ENCODE measurements at places on chromosomes 4 and X.

DNA sequence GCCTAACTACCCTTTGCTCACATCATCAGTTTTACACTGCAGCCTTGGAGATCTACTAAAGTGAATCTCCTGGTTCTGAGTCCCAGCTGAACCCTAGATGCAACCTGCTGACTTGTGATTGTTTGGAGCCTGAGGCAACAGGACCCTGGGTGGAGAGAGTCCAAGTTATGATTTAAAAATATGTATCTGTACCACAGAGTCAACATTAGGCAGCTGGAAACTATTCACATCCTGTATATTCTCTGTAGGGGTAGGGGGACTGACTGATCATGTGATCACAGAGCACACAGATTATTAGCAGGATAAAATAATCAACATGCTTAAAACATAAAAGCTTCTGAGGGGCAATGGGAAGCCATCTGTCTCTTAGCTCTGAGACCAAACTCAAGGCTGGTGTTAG lies 52.1 kb downstream of the CT47B1 start:
- no peak for DNase-seq

DNA sequence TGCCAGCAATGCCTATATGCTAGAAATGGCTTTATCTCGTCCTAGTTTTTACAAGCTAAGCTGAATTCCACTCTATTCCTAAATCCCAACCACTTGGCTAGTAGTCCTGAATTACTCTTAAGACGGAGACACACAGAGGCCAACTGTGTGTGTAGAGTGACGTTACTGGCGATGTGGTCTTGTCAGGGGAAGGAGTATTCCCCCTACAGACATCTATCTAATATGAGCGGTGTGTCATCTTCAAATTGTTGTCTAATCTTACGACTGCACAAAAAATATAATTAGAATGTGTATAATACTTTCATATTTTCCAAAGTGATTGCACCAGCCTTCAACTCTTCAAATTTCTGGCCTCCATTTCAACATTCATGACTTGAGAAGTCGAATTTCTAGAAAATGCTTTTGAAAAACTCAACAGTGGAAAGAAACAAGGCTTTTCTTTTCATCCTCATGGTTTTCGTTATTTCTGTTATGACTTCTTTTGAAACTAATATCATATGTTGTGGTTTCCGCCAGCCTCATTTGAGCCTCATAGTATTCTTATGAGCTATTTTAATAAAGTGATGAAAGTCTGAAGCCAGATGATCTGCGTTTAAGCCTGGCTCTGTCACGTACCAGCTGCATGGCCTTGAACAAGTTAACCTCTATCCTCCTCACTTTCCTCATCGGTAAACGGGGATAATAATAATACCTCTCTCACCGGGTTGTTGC lies 132.3 kb downstream of the SOWAHB start:
- DNase-seq: peak; percentile 69

GRCh38 chrX:124737771-124738170 lies 391.4 kb downstream of the SH2D1A start:
- DNase-seq: no peak

GRCh38 chrX:23826653-23827052 lies 43.7 kb downstream of the SAT1 start:
- DNase-seq: no peak

DNA sequence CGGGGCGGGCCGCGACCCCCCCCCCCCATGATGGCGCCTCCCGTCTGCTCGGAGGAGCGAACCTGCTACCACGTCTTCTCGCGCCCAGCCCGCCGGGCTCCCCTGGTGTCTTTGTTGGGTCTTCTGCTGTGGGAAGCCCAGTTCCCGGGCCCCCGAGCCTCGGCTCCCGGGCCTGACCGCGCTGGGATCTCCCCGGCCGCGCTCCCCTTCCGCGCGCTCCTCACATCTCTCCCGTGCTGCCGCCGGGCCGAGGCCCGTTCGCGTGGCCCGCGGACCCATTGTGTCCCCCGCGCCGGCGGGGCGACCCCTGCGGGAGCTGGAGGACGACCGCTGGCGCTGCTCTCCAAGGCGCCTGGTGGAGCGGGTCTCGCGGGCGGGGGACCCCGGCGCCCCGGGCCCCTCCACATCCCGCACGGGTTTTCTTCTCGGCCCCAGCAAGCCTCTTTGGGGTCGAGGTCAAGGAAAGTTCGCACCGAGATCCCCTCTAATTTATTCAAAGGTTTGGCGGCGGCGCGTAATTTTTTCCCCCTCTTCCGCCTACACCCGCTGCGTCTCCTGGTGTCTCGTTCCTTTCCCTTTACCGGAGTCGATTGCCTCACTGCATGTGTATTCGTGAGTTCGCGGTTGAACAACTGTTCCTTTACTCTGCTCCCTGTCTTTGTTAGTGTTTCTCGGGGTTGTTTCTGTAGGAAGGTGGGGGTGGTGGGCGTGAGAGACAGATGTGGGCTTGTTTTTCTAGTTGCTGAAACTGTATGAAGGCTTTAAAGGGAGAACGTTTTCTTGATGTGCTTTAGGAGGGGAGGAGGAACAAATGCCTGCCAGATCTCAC lies 770 bp downstream of the SMAD1 start:
- DNase-seq: peak; percentile 68

- DNase-seq: no peak
Measured at GRCh38 chr4:92307866-92308265, 4.1 kb downstream of the GRID2 start.

- DNase-seq: no peak
Measured at GRCh38 chrX:3374108-3374800, 27.8 kb upstream of the MXRA5 start.

DNA sequence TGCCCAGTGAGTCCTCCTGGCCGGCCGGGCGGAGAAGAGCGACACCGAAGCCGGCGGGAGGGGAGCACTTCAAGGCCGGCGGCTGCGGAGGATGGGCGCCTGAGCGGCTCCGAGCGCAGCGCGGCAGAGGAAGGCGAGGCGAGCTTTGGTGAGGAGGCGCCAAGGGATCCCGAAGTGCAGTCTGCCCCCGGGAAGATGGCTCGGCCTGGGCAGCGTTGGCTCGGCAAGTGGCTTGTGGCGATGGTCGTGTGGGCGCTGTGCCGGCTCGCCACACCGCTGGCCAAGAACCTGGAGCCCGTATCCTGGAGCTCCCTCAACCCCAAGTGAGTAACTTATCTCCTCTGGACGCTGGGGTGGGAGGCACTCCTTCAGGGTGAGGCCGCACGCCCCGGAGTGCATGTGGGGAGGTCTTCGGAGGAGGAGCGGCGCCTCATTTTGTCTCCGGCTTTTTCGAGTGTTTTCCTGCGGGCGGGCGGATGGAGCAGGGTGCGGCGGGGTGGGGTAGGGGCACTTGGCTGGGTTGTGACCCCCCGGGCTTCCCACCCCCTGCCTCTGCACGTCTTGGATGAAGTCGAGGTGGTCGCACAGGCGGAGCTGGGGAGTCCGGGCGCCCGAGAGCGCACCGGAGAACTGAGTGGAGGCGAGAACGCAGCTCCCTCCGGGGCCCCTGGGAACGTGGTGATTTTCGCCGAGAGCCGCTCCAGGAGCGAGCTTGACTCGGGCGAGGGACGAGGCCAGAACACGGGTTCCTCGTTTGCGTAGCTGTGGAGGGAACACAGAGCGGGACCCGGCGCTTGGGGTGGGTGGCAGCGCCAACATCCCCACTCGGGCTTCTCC lies 979 bp downstream of the EFNB1 start:
- no peak for DNase-seq

DNA sequence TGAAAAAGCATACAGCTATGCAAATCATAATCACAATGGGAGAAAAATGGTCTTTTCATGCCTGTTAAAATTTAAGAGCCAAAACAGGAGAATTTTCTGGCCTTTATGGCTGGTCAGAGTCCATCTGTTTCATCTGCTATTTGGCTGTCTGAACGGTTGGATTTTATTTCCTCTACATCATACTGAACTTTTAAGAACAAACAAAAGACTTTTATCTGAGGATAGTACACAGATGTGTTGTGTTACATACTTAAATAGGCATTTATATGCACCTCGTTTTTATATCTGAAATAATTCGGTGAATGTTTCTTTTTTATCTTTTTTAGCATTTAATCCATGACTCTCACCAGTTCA lies 18.0 kb upstream of the WWC2 start:
- no peak for DNase-seq

GRCh38 chr4:125719987-125720386 lies 405.2 kb downstream of the FAT4 start:
- DNase-seq: no peak

DNA sequence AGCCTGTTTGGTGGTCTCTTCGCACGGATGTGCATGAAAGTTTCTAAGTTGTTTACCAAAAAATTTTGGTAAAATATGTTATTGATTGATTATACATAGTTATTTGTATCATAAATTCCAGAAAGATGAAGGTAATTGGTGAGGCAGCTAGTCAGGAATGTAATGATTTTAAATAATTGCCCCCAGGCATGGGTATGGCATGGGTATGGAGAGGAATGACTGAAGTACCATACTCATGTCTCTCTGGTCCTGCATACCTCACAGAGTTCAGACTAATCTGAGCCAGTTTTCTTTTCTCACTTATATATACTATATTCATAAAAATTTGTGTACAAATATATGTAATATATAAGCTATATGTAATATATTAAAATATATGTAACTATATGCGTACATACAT lies 329.0 kb upstream of the TECRL start:
- no peak for DNase-seq

GRCh38 chrX:48083212-48083611 lies 11.8 kb upstream of the ZNF630 start:
- peak; percentile 45 for DNase-seq

GRCh38 chrX:150849486-150849885 lies 49.0 kb downstream of the CD99L2 start:
- DNase-seq: peak; percentile 30

DNA sequence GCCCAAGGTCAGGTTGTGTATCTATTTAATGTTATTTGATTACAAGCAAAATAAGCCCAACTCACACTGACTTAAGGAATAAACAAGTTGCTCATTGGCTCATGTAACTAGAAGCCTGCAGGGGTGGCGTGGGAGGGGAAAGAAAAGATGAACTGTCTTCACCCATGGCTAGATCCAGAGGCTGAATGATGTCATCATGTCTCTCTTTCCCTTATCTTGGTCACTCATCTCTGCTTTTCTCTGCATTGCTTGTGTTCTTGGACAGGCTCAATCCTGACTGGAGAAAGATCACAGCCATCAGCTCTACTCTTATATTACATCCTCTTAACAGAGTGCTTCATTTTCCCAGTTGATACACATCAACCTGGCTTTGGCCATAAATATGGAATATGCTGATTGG lies 290.0 kb upstream of the DIAPH2 start:
- DNase-seq: no peak

- DNase-seq: no peak
Measured at GRCh38 chrX:497186-498014, 110.7 kb upstream of the PPP2R3B start.

DNA sequence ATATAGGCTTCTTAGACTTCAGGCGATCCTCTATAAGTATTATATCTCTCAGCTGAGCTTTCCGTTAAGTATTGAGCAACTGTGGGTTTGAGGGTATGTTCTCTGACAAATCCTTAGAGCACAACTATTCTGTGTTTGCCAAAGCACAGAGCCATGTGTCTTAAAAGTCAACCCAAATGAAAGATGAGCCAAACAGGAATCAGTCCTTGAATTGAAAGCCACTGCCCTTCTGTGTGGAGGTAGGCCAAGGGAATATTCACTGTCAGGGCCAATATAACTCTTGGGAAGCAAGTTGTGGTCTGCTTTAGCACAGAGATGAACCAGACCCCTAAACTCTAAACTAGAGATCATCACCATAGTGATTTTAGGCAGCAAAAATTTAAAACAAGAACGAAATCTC lies 164.0 kb downstream of the STAG2 start:
- no peak for DNase-seq

- DNase-seq: no peak
Measured at GRCh38 chr4:120667102-120667501, 255.4 kb downstream of the PRDM5 start.

DNA sequence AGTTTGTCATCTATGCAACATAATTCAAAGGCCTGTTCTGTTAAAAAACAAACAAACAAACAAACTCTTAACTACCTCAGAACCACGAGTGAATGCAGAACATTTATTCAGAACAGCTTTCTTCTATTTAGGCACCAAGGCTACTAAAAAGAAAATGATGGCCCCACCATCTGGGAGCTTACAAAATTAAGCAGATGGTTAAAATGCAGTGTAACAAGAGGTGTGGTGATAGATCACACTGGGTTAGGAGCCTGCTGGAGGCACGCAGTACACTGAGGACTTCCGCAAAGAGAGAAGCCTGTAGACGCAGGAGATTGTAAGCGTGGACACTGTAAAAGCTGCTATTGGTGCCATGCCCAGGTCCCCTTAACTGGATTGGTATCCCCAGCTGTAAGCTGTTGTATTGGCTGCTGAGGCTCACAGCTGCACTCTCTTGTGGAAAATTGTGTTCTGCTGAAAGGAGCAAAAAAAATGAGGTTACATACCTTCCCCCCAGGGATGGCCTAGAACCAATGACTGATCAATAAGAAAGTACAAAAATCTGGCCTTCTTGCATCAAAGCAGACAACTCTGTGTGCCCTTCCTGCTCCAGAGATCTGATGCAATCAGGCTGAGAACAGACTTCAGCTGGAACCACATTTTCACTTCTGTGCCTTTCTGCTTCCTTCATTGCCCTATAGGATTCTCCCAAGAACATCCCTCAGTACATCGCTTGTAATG lies 60.0 kb downstream of the SHROOM3 start:
- DNase-seq: no peak

Data from GM12865 (cell line).